ENCODE measurements at places on chromosomes 11 and 22.

GRCh38 chr11:86484795-86485166 is 110.1 kb downstream of the CCDC81 start:
- no peak for DNase-seq

DNA sequence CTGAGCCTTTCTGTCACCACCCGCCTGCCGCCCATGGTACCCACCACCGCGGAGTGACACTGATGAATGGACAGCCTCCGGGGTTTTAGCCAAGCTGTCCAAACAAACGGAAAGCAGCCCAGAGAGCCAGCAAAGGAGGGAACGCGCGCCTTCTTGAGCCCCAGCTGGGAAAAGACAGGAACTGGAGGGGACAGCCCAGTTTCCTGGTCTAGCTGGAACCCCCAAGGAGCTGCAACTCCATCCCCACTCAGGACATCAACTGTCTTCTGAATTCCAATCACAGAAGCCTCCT is 33.7 kb downstream of the SHISAL1 start:
- DNase-seq, result no peak

- no peak for DNase-seq
These were observed 94.8 kb upstream of the APOA1 start for GRCh38 chr11:116932181-116932580.

GRCh38 chr11:13209379-13209778 is 68.2 kb upstream of the BMAL1 start:
- DNase-seq, result no peak

DNA sequence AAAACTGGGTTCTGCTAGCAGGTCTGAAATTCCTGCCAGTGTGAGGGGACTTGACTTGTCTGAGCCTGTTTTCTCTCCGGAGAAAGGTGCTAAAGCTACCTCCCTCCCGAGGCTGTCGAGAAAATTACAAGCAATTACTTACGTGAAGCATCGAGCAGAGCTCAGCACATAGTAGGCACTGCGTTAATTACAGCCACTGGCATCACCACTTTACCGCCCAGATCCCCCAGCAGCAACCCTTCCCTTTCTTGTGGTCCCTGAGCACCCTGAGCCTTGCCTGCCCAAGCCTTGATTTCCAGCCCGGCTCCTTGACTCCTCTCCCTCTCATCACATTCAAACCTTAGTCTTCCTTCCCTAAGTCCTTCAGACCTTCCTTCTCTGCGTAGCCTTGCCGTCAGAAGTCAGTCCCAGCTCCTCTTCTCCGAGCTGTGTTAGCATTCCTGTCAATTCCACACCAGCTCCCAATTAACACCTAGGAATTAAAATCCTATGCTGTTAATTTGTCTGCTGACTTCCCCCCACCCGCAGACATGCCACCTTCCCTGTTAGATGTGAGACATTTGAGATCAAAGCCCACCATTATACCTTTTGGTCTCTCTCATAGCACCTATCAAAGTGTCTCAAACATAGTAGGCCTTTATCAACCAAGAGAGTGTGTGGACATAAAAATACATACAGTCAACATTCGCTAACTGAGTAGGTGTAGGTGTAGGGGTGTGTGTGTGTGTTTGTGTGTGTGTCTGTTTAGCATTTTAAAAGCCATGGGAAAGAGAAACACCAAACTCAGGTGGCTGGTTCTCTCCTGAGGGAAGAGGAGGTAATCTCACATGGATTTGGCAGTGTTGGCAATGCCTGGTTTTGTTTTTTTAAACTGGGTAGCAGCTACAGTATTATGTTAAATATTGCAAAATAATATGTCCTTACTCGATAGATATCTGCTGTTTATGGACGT is 2.8 kb upstream of the KCNJ5 start:
- DNase-seq, result no peak

- DNase-seq, result no peak
These were observed 328.7 kb upstream of the B3GAT1 start for GRCh38 chr11:134740590-134741261.
